NCI-H82 (cell line): ENCODE measurements at places on chromosomes 11 and 22.

GRCh38 chr11:34143048-34143447, 37.6 kb downstream of the NAT10 start:
- no peak for DNase-seq

GRCh38 chr11:27972522-27973170, 135.3 kb downstream of the KIF18A start:
- no peak for DNase-seq

DNA sequence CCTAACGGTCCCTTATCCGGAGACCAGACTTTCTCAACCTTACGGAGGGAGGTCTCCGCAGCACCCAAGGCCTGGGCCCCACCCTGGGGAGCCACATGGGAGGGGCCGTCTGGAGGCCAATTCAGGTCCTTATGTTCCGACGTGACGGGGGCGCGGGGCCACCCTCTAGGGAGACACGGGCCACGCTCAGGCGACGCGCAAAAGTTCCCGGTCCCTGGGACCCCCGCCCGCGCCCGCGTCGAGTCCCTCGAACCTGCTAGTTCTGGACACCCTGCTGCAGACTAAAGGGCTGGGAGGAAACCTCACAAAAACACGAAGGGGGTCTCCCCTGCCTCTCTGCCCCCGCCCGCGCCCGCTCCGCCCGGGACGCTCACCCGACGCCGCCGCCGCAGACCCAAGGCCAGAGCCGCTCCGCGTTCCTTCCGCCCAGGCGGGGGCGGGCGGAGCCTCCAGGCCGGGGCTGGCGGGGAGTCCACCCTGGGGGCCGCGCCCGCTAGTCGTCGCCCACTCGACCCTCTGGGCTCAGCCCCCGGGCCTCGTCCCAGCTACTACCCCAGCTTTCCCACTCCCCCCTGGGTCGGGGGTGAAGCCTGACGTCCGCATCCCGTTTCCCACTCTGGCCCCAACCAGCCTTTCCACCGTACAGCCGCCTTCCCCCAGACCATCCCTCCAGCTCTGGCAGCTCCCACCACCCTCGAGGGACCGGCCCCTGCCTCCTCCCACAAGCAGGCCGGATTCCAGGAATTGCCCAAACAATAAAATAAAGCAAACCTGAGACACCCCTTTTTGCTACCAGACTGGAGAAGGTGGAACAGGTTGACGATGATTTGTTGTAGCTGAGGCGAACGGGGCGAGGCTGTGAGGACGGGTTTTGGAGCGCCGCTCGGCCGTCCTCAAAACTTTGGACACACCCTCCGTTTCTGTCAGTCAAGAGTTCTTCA, 2.7 kb downstream of the RNH1 start:
- DNase-seq, result no peak

DNA sequence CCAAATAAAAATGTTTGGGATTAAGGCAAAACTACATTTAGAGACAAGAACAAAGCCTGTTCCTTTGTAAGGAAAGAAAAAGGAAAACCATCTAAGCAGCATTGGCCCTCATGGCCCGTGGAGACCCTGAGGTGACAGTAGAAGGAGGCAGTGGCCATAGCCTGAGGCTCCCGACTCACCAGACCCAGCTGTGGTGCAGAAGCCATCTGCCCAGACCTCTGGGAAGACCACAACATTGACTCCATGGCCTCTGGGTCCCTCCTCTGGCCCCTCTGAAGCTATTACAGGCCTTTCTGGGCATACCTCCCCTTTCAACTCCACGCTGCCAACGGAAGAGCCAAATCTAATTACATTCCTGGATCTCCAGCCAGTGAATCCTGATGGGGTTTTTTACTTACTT, 6.4 kb downstream of the PRAME start:
- DNase-seq, result peak; percentile 75

GRCh38 chr11:15194671-15195415, 80.1 kb downstream of the INSC start:
- no peak for DNase-seq
